ENCODE measurements at places on chromosomes 1 and 21.

GRCh38 chr1:147209825-147210821, 15.0 kb downstream of the FMO5 start:
- no peak overlapping the region for H3K4me3 ChIP-seq
- H3K4me1 ChIP-seq = no peaks in the 10 kb centered on the region
- DNase-seq = no peak
- H3K36me3 ChIP-seq = no peaks in the 10 kb centered on the region
- no peak overlapping the region for H3K27ac ChIP-seq

DNA sequence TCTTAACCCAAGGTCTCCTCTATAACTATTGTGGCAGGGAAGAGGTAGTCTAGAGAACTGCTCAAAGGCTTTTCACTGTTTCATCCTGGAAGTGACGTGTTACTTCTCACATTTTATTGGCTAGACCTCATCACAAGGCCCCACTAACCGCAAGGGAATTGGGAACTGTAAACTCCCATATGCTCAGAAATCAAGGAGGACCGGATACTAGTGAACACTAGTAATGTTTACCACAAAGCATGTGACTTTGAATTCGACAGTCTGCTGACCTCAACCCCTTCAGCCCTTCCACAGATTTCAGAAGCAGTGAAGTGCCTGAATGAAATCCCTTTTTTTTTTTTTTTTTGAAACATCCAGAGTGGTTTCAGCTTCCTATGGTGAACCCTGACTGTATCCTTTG, 3.4 kb upstream of the EEIG2 start:
- no peak overlapping the region for H3K4me3 ChIP-seq
- no peaks in the 10 kb centered on the region for H3K27me3 ChIP-seq
- no peaks in the 10 kb centered on the region for H3K36me3 ChIP-seq
- no peak for DNase-seq
- H3K4me1 ChIP-seq = peaks cover 17% of the 10 kb centered on the region

GRCh38 chr1:168970926-168971659, 135.4 kb upstream of the ATP1B1 start:
- H3K27me3 ChIP-seq = no peaks in the 10 kb centered on the region
- H3K4me3 ChIP-seq = no peak overlapping the region
- H3K27ac ChIP-seq = no peak overlapping the region
- H3K36me3 ChIP-seq = no peaks in the 10 kb centered on the region
- no peaks in the 10 kb centered on the region for H3K4me1 ChIP-seq

GRCh38 chr1:26182383-26182696, 5.0 kb downstream of the CNKSR1 start:
- H3K27me3 ChIP-seq = no peaks in the 10 kb centered on the region
- no peak overlapping the region for H3K4me3 ChIP-seq
- DNase-seq = no peak
- H3K36me3 ChIP-seq = no peaks in the 10 kb centered on the region

- no peaks in the 10 kb centered on the region for H3K27me3 ChIP-seq
- no peaks in the 10 kb centered on the region for H3K36me3 ChIP-seq
- no peaks in the 10 kb centered on the region for H3K4me1 ChIP-seq
- no peak overlapping the region for H3K4me3 ChIP-seq
- no peak overlapping the region for H3K27ac ChIP-seq
Measured at GRCh38 chr1:52294580-52294979, 71.4 kb downstream of the CC2D1B start.
